ENCODE measurements at places on chromosomes 2 and 18. TPM values are rescaled to one million over a fixed set of nuclear protein-coding genes. Genes with fewer than 3 reads are reported as not detected.

Gene IL1A
- not detected for total RNA-seq

Gene EVX2
- not detected for total RNA-seq

- no peaks in the 10 kb centered on the region for H3K36me3 ChIP-seq
- DNase-seq = peak; percentile 70
- no peak within 1 kb of the TSS for H3K27ac ChIP-seq
- peaks cover 59% of the 10 kb centered on the region for H3K27me3 ChIP-seq
- peak within 1 kb of the TSS; percentile 74 for H3K4me3 ChIP-seq
- H3K4me1 ChIP-seq = peaks cover 9% of the 10 kb centered on the region
These were observed at the start of gene CHN1 for GRCh38 chr2:175004980-175005732. TSS of gene CHN1 (minus strand) at chr2:175005381. CDS start at chr2:175004912, 469 bp downstream.

Gene TRIM54
- total RNA-seq = 0.26 TPM

- peaks cover 20% of the 10 kb centered on the region for H3K27me3 ChIP-seq
- DNase-seq = no peak
- H3K4me3 ChIP-seq = no peak overlapping the region
- H3K27ac ChIP-seq = no peak overlapping the region
- no peaks in the 10 kb centered on the region for H3K36me3 ChIP-seq
These were observed 75.8 kb downstream of the SDC1 start for GRCh38 chr2:20148923-20149702.

- no peaks in the 10 kb centered on the region for H3K27me3 ChIP-seq
- H3K36me3 ChIP-seq = no peaks in the 10 kb centered on the region
- H3K4me1 ChIP-seq = no peaks in the 10 kb centered on the region
- DNase-seq = no peak
These were observed 450.2 kb downstream of the TSN start for GRCh38 chr2:122205641-122206040.

Gene DSC1
- 0.16 TPM for total RNA-seq

DNA sequence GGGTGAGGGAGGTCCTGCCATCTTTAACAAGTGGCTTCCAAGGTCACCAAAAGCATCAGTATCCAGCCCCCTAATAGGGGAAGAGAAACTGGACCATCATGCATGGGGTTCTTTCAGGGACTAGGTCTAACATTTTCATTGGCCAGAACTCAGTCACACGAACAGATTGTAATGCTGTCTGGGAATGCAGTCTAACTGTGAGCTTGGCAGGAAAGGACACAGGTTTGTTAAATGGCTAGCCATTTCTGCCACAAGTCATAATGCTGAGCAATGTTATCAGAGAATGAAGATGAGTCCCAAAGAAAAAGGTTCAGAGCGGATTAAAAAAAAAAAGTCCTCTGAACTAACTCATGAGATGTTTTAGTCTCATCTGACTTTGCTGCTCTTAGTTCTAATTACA lies 70.9 kb upstream of the TNP1 start:
- H3K4me1 ChIP-seq = no peaks in the 10 kb centered on the region
- no peak for DNase-seq
- peaks cover 10% of the 10 kb centered on the region for H3K27me3 ChIP-seq
- H3K36me3 ChIP-seq = no peaks in the 10 kb centered on the region

Gene LYG1
- total RNA-seq = 1.4 TPM

Gene SPATA3
- total RNA-seq = not detected

- no peak overlapping the region for H3K27ac ChIP-seq
- no peak for DNase-seq
- H3K4me3 ChIP-seq = no peak overlapping the region
- H3K36me3 ChIP-seq = no peaks in the 10 kb centered on the region
These were observed 422.2 kb upstream of the NRXN1 start for GRCh38 chr2:51454177-51454576.

DNA sequence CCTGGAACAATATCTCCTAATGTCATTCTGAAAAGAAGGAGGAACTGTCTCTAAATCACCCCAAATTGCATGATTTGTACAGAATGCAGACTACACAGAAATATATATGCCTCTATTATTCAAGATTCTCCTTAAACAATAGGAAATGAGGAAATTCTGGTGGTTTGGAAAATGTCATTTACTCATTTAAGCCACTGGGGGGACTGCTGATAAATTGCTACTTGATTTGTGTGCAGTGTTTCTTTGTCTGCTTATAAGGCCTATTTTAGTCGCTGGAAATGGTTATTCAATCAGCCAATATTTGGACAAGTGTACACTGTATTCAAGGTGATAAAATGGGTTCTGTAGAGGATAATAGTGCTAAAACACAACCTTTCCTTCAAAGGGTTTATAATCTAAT lies 801.9 kb upstream of the CELF4 start:
- peaks cover 14% of the 10 kb centered on the region for H3K4me1 ChIP-seq
- peaks cover 2% of the 10 kb centered on the region for H3K36me3 ChIP-seq
- H3K27me3 ChIP-seq = no peaks in the 10 kb centered on the region
- no peak for DNase-seq
- H3K27ac ChIP-seq = no peak overlapping the region
- H3K4me3 ChIP-seq = no peak overlapping the region

Gene C2orf42
- 29.4 TPM for total RNA-seq

DNA sequence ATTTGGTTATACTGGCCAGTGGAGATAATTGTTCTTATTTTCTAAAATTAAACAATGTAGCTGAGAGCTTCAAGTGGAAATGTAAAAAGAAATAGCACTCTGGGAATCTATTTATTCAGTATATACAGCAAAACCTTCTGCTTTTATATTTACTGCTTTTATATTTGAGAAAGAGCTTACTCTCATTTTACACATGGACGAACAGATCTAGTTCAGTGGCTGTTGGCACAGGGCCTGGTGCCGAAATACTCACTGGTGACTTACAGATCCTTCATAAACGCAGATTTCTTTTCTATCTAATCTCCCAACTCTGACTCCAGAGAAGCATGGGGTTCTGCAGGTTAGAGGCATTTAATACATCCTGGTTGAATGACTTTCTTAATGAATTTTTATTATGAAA lies 266.2 kb downstream of the ASXL3 start:
- H3K4me3 ChIP-seq = no peak overlapping the region
- no peaks in the 10 kb centered on the region for H3K27me3 ChIP-seq
- H3K27ac ChIP-seq = no peak overlapping the region
- no peaks in the 10 kb centered on the region for H3K36me3 ChIP-seq
- no peak for DNase-seq

DNA sequence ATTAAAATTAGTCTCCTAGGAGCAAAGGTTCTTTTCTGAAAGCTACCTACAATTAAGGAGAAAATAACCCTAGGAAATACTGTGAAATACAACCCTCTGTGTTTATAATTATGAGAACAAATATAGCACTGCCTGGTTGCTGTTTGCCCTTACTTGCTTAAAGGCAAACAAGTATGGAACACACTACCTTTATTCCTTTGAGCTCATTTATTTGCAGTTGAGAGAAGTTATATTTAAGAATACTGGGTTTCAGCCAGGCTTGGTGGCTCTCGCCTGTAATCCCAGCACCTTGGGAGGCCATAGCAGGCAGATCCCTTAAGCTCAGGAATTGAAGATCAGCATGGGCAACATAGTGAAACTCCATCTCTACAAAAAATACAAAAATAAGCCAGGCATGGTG lies 23.1 kb upstream of the IAH1 start:
- H3K4me1 ChIP-seq = no peaks in the 10 kb centered on the region
- no peak for DNase-seq
- no peaks in the 10 kb centered on the region for H3K27me3 ChIP-seq
- no peak overlapping the region for H3K27ac ChIP-seq
- no peak overlapping the region for H3K4me3 ChIP-seq

- H3K4me1 ChIP-seq = no peaks in the 10 kb centered on the region
- no peak for DNase-seq
- peaks cover 31% of the 10 kb centered on the region for H3K36me3 ChIP-seq
- H3K27ac ChIP-seq = no peak overlapping the region
These were observed 131.2 kb upstream of the TTC27 start for GRCh38 chr2:32496662-32497061.

Gene KDSR
- total RNA-seq = 38.2 TPM

Gene KCNG3
- 0.21 TPM for total RNA-seq

Gene NDUFB3
- total RNA-seq = 167 TPM

Gene MALL
- total RNA-seq = not detected

Gene NGEF
- not detected for total RNA-seq

Gene FOXD4L1
- 0.29 TPM for total RNA-seq

Gene ARHGAP28
- not detected for total RNA-seq

DNA sequence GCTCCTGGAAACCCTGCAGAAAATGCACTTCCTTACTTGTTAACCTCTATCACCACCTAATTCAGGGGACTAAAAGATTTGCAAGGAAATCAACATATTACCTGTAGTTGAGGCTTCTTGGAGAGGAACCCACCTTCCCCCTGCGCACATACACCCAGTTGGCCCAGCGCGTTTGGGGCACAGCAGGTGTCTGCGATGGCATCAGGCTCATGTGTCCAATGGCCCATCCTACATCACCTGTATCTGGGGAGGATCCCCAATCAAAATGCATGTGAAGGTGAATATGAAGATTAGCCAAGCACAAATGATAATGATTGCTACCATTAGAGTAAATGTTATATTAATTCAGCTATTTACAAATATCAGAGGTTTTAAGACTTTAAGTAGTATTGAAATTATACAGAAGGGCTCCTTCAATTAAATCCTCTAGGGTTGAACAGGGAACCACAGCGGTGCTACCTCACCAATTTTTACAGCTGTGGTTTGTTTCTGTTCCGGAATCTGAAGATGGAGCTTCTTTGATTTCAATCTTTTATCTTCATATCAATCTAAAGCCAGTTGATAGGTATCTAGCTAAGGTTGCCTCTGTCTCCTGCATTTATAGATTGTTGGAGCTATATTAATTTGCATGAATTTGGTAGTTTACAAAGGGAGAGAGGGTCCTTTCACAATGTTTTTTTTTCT lies 486.0 kb downstream of the RNF144A start:
- H3K4me3 ChIP-seq = no peak overlapping the region
- no peak for DNase-seq
- no peaks in the 10 kb centered on the region for H3K36me3 ChIP-seq

Gene COL5A2
- 2.6 TPM for total RNA-seq

Gene KRTCAP3
- total RNA-seq = 5.6 TPM

DNA sequence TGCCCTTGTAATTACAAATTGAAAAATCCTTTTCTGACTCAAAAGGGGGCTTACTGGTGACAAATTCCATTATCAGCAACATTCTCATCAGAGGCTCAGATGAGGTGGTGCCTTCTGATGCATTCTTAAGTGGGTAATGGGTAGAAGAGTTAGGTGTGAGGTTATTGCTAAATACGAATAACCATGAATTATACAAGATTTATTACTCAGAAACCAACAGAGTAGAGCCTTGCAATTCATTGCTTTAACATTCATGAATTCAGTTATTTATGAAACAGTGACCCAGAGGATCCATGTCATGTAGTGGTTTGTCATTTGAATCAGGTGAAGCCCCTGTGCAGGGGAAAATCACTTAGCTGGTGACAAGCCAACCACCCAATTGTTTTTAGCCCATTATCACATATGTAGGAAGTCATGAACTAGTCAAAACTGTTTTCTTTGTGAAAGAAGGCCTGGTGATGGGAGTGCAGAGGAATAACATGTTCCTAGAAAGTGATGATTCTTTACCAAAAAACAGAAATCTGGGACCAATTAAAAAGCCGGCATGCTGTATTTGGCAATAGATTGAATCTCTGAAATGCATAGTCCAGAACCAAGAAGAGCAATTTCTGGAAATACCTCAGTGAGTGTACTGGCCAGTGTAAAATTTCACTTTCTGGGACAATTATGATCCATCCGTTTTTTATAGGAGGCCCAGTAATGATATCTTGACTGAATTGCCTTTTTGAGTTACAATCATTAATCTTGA lies 70.2 kb downstream of the CRIM1 start:
- DNase-seq = no peak
- no peaks in the 10 kb centered on the region for H3K4me1 ChIP-seq
- H3K27me3 ChIP-seq = no peaks in the 10 kb centered on the region
- H3K36me3 ChIP-seq = no peaks in the 10 kb centered on the region
- no peak overlapping the region for H3K27ac ChIP-seq

GRCh38 chr2:147782141-147782930 lies 62.5 kb upstream of the ACVR2A start:
- peaks cover 5% of the 10 kb centered on the region for H3K4me1 ChIP-seq
- no peak overlapping the region for H3K4me3 ChIP-seq
- H3K27me3 ChIP-seq = peaks cover 2% of the 10 kb centered on the region
- no peak overlapping the region for H3K27ac ChIP-seq
- no peaks in the 10 kb centered on the region for H3K36me3 ChIP-seq

DNA sequence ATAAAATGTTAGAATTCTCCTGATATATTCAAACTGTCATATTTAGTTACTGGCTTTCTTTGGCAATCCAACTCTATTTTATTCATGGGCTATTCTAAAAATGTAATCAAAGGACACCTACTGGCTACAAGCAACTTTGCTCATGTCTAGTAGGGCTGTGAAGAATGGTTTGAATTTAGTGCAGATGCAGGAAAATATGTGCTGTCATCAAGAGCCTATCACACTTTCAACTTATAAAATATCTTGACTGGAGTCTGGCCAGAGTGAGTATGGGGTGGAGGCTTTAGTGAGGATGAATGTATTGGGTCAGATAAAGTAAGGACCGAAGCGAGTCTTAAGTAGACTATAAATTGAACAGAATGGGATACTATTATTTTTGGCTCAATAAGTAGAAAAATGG lies 343.4 kb upstream of the SPRED2 start:
- no peak overlapping the region for H3K27ac ChIP-seq
- H3K4me1 ChIP-seq = no peaks in the 10 kb centered on the region
- DNase-seq = no peak
- no peak overlapping the region for H3K4me3 ChIP-seq

DNA sequence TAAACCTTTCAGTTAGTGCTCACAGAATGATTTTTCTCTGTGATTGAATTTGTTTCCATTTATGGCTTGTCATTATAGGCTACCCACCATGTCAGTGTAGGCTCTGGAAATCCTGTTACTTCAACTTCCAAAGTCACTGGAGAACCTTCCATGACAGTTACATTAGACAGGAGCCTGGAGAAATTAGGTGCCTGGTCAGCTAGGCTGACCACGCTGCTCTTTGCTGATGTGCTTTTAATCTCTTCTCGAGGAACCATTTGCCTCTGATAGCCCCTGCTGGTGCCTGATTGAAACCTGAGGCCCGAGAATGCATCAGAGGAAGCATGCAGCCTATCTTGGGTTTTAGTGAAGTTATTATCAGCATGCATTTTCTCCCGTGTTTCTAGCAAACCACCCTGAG lies 29.6 kb upstream of the TTN start:
- no peaks in the 10 kb centered on the region for H3K27me3 ChIP-seq
- H3K27ac ChIP-seq = no peak overlapping the region
- H3K4me1 ChIP-seq = no peaks in the 10 kb centered on the region
- H3K36me3 ChIP-seq = peaks cover 7% of the 10 kb centered on the region
- no peak overlapping the region for H3K4me3 ChIP-seq

GRCh38 chr2:16470936-16471490 lies 194.6 kb downstream of the CYRIA start:
- no peak overlapping the region for H3K4me3 ChIP-seq
- no peaks in the 10 kb centered on the region for H3K36me3 ChIP-seq
- H3K27ac ChIP-seq = no peak overlapping the region
- H3K27me3 ChIP-seq = no peaks in the 10 kb centered on the region
- H3K4me1 ChIP-seq = no peaks in the 10 kb centered on the region

DNA sequence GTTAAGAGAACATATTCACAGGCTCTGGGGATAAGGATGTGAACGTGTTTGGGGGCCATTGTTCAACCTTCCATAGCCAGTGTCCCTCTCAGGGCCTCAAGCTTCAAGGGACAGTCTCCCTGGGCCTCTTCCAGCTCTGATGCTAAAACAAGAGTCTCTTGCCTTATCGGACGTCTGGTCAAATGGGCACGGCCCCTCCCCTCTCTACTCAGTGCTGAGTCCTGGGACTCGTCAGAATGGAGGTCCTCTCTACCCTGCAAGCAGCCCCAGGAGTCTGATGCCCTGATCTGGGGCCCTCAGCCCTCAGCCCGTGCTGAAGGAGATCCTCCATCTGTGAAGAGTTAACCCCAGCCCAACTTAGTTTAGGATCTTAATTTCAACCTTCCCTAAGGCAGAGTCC lies 198.2 kb downstream of the ZFP36L2 start:
- DNase-seq = no peak
- H3K4me1 ChIP-seq = peaks cover 20% of the 10 kb centered on the region
- no peak overlapping the region for H3K4me3 ChIP-seq

All from activated CD8-positive, alpha-beta T cell treated with anti-CD3 and anti-CD28 coated beads, Interleukin-2, amount 10 ng/mL, durations not matched to agents 7 days and 5 days (primary cell).